ENCODE measurements at places on chromosomes 3 and 15.

GRCh38 chr3:53577506-53577905 lies 83.1 kb downstream of the CACNA1D start:
- DNase-seq: no peak

GRCh38 chr15:77031376-77032050 lies 36.6 kb downstream of the PSTPIP1 start:
- DNase-seq: peak; percentile 28

- no peak for DNase-seq
These were observed 118.2 kb upstream of the THBS1 start for GRCh38 chr15:39462691-39463090.

DNA sequence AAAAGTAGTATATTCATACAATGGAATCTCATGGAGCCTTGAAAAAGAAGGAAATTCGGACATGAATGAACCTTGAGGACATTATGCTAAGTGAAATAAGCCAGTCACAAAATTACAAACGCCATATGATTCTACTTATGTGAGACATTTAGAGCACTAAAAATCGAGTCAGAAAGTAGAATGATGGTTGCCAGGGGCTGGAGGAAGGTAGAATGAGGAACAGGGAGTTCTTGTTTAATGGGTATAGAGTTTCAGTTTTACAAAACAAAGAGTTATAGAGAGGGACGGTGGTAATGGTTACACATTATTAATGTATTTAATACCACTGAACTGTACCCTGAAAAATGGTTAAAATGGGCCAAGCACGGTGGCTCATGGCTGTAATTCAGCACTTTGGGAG lies 19.5 kb downstream of the UBXN7 start:
- DNase-seq: no peak

- no peak for DNase-seq
These were observed 620.7 kb upstream of the ZNF385D start for GRCh38 chr3:22371607-22372291.

- DNase-seq: no peak
These were observed 24.5 kb downstream of the NANOGP8 start for GRCh38 chr15:35060591-35060990.

- no peak for DNase-seq
These were observed 280.5 kb downstream of the MBNL1 start for GRCh38 chr3:152549263-152549662.

GRCh38 chr15:54150255-54150654 lies 172.0 kb downstream of the UNC13C start:
- no peak for DNase-seq

DNA sequence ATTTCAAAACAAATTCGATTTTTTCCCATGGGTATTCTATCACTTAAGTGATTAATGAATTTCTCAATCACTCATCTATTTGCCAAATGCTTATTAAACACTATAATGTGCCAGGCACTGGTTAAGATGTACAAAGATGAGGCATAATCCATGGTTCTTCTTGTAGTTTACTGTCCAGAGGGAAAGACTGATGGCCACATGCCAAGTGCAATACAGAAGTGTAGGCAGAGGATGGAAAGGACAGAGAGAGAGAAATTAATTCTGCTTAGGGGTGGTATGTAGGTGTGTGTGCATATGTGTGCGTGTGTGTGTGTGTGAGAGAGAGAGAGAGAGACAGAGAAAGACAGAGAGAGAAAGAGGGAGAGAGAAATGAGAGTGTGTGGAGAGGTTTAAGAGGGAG lies 120.8 kb upstream of the CCNL1 start:
- no peak for DNase-seq

DNA sequence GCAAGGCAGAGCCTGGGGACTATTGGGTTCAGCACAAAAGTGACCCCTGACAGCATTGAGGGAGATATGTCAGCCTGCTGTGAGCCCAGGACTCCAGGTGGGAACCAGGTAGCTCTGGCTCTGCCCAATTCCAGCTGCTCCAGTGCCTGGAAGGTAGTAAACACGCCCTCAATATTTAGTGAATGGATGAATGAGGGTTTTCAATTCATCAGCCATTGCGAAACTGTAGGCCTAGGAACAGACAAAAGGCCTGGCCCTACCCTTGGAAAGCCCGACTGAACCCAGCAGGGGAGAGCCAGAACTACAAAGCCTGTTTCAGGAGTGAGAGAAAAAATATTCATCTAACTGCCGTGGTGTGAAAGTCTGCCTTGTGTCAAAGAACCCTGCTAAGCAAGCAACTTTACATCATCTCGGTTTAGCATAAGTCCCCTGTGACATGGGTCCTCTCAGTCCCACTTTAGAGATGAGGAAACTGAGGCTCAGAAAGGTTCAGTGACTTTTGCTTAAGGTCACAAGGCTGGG lies 8.1 kb upstream of the CSK start:
- no peak for DNase-seq

- DNase-seq: no peak
These were observed 78.1 kb downstream of the ZPLD1 start for GRCh38 chr3:102512734-102513504.

GRCh38 chr15:72006382-72006781 lies 111.6 kb downstream of the MYO9A start:
- DNase-seq: no peak

- DNase-seq: no peak
These were observed 51.8 kb upstream of the PLXND1 start for GRCh38 chr3:129658110-129658843.

DNA sequence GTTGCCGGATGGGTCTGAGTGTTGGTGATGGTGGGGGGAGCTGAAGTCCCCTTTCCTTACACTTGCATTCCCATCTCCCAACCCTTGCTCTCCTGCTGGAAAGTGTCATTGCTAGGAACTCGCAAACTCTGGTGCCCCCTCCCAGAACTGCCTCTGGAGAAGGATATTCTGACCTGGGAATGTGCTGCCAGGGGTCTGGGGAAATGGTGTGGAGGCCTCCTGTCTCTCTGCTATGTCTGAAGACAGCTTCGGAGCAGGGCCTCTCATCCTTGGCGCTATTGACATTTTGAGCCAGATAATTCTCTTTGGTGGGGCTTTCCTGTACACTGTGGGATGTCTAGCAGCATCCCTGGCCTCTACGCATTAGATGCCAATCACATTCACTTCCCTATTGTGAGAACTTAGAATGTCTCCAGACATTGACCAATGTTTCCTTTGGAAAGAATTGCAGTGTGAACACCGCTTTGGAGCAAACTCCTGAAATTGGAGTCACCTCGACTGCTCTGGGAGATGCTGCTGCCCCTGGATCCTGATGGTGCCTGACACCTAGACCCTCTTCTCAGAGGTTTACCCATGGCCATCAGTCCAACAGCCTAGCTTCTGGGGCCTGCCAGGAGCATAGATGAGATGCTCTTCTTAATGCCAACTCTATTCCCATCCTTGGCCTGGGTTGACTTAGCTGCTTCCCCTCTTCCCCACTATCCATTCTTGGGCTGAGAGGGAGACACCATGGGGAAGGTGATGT lies 2.2 kb upstream of the KY start:
- no peak for DNase-seq

DNA sequence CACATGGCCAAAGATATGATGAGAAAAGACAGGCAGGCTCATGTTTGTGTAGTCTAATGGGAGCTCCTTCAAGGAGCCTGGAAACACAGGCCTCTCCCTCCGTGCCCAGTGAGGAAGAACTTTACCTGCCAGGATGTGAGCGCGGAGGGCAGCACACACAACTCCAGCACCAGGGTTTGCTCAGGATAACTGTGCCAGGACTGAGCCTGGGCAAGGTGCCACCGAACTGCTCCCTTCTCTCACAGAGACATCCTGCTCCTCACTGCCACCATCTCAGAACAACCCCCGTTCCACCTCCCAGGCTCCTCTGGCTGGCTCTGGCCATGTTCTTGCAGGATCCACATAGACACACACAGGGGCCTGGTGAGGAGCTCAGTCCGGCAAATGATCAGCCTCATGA lies 87.4 kb downstream of the NUP210 start:
- DNase-seq: no peak

DNA sequence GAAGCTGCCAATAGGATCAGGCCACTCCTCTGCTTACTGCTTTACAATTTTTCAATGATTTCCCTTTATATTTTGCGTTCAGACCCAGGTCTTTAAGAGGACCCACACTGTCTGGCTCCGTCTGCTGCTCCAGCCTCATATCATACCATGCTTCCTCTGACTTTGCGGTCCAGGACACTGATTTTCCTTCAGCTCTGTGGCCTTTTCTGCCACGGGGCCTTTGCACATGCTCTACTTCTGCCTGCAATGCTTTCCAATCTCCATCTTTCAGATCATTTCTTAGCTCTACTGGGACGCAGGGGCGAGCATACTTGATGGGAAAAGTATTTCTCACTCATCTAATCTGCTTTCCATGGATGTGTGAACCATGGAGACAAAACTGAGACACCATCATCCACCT lies 23.0 kb upstream of the SH3GL3 start:
- no peak for DNase-seq

DNA sequence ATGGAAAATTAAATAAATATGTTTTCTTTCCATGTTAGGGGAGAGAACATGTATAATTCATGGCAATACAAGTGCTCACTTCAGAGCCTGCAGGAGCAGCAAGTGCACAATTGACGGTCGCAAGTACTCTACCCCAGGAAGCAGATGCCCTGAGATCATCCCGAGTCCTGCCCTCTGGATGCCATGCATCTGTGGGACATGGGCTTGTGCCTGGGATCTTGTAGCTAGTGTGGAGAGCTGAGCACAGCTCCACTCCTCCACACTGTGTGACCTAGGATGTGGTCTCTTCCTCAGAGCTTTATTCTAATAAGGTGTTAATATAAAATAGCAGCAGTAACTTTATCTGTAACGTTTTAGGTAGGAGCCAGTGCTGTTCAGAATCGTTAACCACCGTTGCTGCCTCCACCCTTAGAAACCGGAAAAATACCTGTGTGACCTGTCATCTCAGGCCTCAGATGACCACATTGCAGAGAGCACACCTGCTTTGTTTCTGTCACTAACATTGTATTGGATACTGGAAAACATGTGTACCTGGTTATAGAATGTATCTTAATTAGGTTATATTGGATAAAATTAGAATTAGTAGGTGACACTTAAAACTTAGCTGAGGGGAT lies 105.0 kb upstream of the GOLGA6L6 start:
- no peak for DNase-seq

DNA sequence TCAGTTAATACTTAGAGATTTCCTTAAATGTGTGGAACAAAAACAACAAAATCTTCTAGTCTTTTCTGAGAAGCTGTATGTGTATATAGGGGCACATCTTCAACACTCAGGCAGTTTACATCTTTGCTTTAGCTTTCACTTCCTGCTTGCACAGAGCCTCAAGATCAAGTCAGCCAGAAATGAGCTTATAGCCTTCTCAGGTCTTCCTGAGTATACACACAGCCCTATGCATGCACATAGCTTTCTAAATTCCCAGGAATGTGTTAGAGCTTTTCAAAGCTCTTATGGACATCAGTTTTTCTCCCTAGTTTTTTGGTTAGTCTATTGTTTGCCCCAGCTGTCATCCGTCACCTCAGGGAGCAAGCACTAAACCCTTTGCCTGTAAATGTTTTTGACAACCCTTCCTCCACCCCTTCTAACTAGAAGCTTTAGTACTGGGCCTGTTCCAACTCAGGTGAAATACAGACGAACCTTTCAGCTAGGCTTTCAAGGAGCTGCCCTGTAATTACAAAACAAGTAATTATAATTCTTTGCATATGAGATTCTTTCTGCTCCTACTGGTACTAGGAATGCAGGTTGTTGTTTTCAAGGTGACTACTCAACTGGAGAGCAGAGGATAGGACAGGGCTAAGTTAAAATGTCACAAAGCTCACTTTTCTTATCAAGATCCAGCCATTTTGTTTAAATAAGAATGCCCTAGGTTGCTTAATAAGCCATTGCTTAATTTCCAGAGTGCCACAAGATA lies 22.6 kb upstream of the MTMR10 start:
- DNase-seq: no peak

DNA sequence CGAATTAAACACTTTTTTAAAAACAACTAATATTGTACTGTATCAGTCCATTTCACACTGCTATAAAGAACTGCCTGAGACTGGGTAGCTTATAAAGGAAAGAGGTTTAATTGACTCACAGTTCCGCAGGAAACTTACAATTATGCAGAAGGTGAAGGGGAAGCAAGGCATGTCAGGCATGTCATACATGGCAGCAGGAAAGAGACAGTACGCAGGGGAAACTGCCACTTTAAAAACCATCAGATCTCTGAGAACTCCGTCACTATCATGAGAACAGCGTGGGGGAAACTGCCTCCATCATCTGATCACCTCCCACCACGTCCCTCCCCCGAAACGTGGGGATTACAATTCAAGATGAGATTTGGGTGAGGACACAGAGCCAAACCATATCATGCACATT lies 162.8 kb upstream of the TPM1 start:
- DNase-seq: no peak

DNA sequence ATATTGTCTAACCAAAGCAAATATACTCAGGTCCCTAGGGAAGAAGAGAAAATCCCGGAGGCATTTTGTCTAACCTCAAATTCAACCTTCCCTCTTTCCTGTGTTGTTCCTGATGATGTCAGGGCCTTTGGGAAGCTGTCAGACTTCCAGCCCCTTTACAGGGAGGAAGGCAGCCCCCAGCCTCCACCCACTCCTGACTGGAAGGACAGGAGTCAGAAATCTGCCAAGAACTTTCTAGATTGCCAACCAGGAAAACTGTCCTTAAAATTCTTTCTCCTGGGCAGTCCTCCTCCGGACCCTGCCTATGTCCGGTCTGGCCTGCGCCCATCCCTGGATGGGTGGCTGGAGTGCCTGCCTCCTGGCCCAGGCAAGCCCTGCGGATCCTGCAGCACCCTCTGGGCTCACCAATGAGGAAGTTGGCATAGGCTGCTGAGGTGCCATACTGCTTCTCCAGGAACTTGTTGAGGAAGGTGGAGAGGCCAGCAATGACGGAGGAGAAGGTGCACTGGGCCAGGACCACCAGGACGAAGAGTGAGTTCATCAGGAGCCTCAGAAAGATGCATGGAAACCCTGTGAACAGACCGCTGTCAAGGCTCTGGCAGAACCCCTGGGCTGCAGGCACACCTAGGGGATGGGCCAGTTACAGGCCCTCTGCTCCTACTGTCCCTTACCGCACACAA lies 52.6 kb upstream of the RAB6B start:
- DNase-seq: no peak

GRCh38 chr3:5411786-5412185 lies 224.3 kb downstream of the EDEM1 start:
- no peak for DNase-seq
